ENCODE measurements at places on chromosomes 16 and 17.

DNA sequence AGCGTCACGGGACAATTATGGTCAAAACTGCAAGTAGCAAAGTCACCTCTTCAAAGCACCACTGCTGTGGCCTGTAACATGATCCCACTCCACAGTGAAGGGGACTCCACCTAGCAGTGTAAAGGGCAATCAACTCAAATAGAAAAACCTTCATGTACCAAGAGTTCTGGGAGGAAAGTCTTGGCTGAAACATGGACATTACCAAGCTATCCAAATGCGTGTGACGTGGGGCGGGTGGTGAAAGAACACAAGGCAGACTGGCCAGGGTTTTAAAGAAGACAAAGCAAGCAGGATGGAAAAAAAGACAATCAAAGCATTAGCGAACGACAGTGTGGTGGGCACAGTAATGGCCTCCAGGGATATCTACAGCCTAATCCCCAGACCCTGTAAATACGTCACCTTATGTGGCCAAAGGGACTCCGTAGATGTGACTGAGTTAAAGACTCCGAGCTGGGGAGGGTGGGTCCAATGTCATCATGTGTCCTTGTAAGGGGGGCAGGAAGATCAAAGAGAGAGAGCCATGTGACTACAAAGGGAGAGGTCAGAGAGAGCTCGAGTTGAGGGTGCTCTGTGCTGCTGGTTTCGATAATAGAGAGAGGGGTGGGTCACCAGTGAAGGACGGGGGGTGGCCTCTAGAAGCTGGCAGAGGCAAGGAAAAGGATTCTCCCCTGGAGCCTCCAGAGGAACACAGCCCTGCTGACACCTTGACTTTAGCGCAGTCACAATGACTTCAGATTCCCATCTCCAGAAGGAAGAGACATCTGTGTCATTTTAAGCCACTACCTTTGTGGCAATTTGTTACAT, 6.0 kb downstream of the HSDL1 start:
- DNase-seq: peak; percentile 40

GRCh38 chr16:50234771-50235556, 31.4 kb upstream of the ADCY7 start:
- DNase-seq: no peak

GRCh38 chr16:4800290-4801041, 2.0 kb downstream of the ROGDI start:
- no peak for DNase-seq

DNA sequence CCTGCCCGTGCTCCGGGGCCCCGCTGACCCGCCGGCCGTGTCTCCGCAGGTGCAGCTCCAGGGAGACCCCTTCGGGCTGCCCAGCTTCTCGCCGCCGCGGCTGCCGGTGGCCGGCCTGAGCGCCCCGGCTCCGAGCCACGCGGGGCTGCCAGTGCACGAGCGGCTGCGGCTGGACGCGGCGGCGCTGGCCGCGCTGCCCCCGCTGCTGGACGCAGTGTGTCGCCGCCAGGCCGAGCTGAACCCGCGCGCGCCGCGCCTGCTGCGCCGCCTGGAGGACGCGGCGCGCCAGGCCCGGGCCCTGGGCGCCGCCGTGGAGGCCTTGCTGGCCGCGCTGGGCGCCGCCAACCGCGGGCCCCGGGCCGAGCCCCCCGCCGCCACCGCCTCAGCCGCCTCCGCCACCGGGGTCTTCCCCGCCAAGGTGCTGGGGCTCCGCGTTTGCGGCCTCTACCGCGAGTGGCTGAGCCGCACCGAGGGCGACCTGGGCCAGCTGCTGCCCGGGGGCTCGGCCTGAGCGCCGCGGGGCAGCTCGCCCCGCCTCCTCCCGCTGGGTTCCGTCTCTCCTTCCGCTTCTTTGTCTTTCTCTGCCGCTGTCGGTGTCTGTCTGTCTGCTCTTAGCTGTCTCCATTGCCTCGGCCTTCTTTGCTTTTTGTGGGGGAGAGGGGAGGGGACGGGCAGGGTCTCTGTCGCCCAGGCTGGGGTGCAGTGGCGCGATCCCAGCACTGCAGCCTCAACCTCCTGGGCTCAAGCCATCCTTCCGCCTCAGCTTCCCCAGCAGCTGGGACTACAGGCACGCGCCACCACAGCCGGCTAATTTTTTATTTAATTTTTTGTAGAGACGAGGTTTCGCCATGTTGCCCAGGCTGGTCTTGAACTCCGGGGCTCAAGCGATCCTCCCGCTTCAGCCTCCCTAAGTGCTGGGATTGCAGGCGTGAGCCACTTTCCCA, 5.9 kb downstream of the CTF1 start:
- peak; percentile 32 for DNase-seq

GRCh38 chr17:63439687-63440086, 6.4 kb downstream of the CYB561 start:
- no peak for DNase-seq

GRCh38 chr17:74231928-74232907, 18.8 kb downstream of the TTYH2 start:
- no peak for DNase-seq
